Thyroid gland (tissue), 4 donors: ENCODE measurements at places on chromosomes 5 and 9. TPM values are rescaled to one million over a fixed set of nuclear protein-coding genes. Genes with fewer than 3 reads are reported as not detected.
A peak's percentile ranks its signal among the peaks of the same experiment; 100 is the strongest.

- no peak for DNase-seq
- no peaks in the 10 kb centered on the region for H3K4me1 ChIP-seq
- no peak overlapping the region for H3K27ac ChIP-seq
- no peaks in the 10 kb centered on the region for H3K27me3 ChIP-seq
- H3K36me3 ChIP-seq: no peaks in the 10 kb centered on the region
Observed at GRCh38 chr5:165173651-165174050, 1668.2 kb downstream of the MAT2B start.

DNA sequence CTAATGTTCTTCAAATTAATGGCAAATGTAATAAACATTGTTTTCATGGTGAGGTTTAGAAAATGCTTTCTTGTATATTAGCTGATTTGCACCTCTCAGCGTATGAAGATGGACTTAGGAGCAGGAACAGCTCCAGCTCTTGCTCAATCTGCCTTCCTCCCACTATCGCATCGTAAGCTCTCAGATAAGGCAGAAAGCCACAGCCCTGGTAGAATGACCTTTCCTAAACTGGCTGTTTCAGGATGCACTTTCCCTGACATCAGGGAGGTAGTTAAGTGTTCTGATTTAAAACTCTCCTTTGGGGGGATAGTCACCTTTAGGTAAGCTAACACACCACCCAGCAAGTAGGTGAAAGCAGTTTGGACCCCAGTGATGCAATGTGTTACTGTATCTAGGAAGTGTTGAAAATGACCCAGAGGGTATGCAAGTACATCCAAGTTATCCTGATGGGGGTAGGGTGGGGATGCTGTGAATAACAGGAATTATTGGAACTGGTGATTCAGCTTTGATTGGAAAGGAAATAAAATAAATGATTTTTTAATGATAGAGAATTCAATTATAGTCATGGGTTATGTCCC, 72.3 kb downstream of the LMNB1 start:
- no peaks in the 10 kb centered on the region for H3K27me3 ChIP-seq
- no peak for DNase-seq
- H3K4me1 ChIP-seq: peaks cover 4% of the 10 kb centered on the region

GRCh38 chr5:155595791-155596190, 582.2 kb downstream of the KIF4B start:
- no peak for DNase-seq
- H3K4me1 ChIP-seq: no peaks in the 10 kb centered on the region
- H3K27me3 ChIP-seq: no peaks in the 10 kb centered on the region

DNA sequence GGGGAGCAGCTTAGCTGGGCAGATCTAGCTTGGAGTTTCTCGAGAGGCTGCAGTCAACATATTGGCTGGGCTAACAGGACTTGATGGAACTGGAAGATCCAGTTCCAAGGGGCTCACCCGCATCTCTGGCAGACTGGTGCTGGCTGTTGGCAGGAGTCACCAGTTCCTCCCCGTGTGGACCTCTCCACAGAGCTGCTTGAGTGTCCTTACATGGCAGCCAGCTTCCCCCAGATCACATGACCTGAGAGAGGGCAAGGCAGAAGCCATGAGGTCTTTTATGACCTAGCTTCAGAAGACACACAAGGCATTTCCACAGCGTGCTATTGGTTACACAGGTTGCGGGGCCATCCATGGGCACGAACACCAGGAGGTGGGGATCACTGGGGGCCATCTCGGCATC, 26.4 kb upstream of the RXRA start:
- no peaks in the 10 kb centered on the region for H3K27me3 ChIP-seq
- peak; percentile 95 for DNase-seq
- peak overlapping the region; percentile 8 for H3K27ac ChIP-seq
- peaks cover 6% of the 10 kb centered on the region for H3K4me1 ChIP-seq

DNA sequence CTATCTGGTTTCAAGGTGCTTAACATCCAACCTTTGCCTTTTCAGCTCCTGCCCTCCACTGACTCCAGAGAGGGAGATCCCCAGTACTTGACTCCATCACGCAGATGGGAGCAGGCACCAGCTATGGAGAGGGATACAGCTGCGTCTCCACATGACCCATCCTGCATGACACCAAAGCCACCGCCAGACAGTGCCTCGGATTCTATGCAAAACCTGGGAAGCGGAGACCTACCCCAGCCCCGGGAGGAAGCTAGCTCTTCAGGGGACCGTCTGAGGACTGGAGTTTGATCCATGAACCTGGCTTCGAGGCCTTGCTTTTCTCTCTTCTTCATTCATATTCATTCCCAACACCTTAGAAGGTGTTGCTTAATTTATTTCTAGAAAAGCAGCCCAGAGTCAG, 24.8 kb downstream of the HRH2 start:
- H3K4me3 ChIP-seq: no peak overlapping the region
- no peaks in the 10 kb centered on the region for H3K27me3 ChIP-seq
- DNase-seq: no peak
- no peaks in the 10 kb centered on the region for H3K4me1 ChIP-seq
- no peaks in the 10 kb centered on the region for H3K36me3 ChIP-seq
- H3K27ac ChIP-seq: no peak overlapping the region

- DNase-seq: no peak
- no peaks in the 10 kb centered on the region for H3K4me1 ChIP-seq
- no peak overlapping the region for H3K4me3 ChIP-seq
- H3K36me3 ChIP-seq: no peaks in the 10 kb centered on the region
Observed at GRCh38 chr5:13945271-13945670, 783 bp upstream of the DNAH5 start.

DNA sequence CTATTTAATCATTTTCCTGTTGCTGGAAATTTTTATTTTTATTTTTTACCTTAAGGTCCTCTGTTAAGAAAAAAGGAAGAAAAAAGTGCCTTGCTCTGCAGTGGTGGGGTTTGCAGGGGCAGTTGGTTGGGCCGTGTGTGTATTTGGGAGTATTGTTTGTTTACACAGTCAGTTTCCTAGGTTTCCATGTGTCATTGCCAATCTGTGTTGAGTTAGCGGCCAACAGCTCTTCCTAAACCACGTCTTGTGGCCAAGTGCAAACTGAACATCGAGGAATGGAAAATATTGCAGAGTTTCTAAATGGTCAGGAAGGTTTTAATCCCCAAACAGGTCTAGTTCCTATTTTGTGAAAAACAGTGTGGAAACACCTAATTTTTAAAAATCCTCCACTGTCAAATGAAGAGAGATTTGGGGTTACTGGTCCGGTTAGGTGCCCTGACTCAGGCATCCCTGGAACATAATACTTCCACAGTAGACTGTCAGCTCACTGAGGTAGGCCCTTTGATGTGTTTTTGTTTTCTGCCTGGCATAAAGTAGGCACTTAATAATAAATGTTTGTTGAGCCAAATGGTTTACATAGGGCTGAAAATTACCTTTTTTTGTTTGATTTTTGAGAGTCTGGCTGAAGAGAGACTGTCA, 37.0 kb downstream of the MAMDC2 start:
- H3K27ac ChIP-seq: peak overlapping the region; percentile 1
- H3K27me3 ChIP-seq: no peaks in the 10 kb centered on the region
- H3K4me3 ChIP-seq: no peak overlapping the region
- H3K4me1 ChIP-seq: peaks cover 31% of the 10 kb centered on the region

- H3K4me1 ChIP-seq: peaks cover 67% of the 10 kb centered on the region
- H3K36me3 ChIP-seq: no peaks in the 10 kb centered on the region
- no peak for DNase-seq
- no peak overlapping the region for H3K4me3 ChIP-seq
- H3K27ac ChIP-seq: no peak overlapping the region
Observed at GRCh38 chr9:136533775-136534157, 12.1 kb downstream of the NOTCH1 start.

GRCh38 chr5:158907856-158908255, 191.9 kb downstream of the EBF1 start:
- H3K27ac ChIP-seq: no peak overlapping the region
- DNase-seq: no peak
- no peaks in the 10 kb centered on the region for H3K36me3 ChIP-seq
- no peak overlapping the region for H3K4me3 ChIP-seq
- H3K27me3 ChIP-seq: no peaks in the 10 kb centered on the region

DNA sequence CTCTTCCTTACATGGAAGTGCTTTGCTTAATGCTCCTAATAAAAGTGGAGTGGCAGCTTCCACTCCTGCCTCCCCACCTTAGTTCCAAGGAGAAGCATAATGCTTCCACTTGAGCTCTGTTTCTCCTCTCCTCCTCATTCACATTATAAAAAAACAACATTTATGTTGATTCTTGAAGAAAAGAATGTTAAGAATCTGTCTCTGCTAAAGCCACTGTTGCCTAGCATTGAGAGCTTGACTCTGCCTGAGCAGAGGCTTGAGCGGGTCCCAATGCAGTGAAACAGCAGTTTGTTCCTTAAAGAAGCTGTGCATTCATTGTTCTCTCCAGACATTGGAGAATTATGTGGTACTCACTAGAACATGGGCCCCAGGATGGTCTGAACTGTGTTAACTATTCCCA, 101.5 kb upstream of the GHR start:
- no peak for DNase-seq
- no peak overlapping the region for H3K27ac ChIP-seq
- H3K4me3 ChIP-seq: no peak overlapping the region

DNA sequence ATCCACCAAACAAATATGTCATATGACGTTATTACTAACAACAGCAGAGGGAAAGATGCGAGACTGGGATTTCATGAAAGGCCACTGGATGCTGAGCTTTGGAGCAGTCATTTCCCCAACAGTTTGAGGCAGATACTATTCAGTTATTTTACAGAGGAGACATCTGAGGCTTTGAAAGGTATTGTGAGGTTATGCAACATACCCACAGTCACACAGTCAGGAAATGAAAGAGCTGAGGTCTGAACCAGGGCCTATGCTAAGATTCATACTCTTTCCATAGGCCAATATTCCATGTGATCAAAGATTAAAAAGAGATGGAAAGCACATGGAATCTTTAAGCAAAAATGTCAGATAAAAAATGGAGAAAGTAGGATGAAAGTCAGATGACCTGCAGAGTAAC, 63.0 kb downstream of the LPAR1 start:
- no peaks in the 10 kb centered on the region for H3K27me3 ChIP-seq
- DNase-seq: no peak
- no peaks in the 10 kb centered on the region for H3K4me1 ChIP-seq
- H3K4me3 ChIP-seq: no peak overlapping the region
- H3K36me3 ChIP-seq: no peaks in the 10 kb centered on the region
- no peak overlapping the region for H3K27ac ChIP-seq

- no peaks in the 10 kb centered on the region for H3K36me3 ChIP-seq
- DNase-seq: no peak
- H3K27ac ChIP-seq: no peak overlapping the region
- peaks cover 25% of the 10 kb centered on the region for H3K4me1 ChIP-seq
- peaks cover 32% of the 10 kb centered on the region for H3K27me3 ChIP-seq
Observed at GRCh38 chr5:50965654-50966375, 299.4 kb downstream of the PARP8 start.

DNA sequence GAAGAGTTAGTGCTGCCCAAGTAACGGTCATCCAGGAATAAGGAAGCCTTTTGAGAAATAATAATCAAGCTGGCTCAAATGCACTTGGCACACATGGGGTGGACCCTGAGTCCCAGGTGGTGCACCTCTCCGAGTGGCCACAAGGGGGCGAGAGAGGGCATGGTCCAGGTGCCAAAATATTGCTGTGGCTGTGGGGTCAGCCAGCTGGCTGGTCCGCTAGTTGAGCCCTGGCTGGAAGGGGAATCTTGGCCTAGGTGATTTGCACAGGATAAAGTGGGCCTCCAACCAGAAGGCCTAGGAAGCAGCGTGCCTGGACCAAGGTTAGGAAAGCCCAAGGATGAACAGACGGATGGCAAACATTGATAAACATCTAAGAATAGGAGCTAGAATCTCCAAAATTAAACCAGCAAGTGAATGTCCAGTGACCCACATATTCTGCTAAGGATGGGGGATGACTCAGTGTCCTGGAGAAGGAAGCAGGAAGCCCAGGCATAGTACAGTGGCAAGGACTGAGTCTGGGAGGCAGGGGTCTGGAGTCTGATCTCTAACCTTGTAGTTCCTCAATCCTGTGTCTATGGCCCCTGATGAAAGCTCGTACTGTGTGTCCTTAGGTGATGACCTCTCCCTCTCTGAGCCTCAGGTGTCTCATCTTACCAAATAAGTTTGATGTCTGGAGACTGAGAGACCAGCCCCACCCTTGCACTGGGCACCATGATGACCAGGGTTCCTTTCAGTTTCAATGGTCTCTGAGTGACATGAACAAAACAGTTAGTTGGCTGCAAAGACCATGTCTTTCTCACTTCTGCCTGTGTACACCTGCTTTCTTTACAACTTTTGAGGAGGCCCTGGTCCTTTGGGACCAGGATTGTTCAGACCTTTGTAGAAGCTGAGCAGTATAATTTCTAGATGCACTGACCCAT, 19.2 kb upstream of the SHB start:
- no peaks in the 10 kb centered on the region for H3K36me3 ChIP-seq
- H3K4me3 ChIP-seq: no peak overlapping the region
- peak; percentile 73 for DNase-seq
- no peaks in the 10 kb centered on the region for H3K4me1 ChIP-seq
- no peaks in the 10 kb centered on the region for H3K27me3 ChIP-seq
- no peak overlapping the region for H3K27ac ChIP-seq

DNA sequence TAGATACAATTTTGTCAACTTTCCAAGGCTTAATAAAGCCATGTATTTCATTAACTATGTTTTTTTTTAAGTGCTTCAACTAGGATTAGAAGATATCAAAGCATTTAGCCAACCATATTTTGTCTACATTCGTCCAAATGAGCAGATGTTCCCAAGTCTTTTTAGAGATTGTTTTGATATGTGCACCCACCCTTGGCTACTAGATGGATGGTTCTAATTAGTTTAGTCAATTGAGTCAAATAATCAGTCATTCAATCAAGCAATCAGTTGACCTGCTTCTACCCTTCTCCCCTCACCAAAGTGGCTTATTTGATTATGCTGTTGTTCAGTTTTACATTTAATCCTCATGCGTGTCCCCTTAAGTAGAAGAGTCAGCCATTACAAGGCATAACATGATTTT, 319.5 kb upstream of the TNC start:
- DNase-seq: no peak
- H3K4me1 ChIP-seq: no peaks in the 10 kb centered on the region
- H3K27me3 ChIP-seq: no peaks in the 10 kb centered on the region
- no peak overlapping the region for H3K27ac ChIP-seq
- H3K36me3 ChIP-seq: no peaks in the 10 kb centered on the region

- no peak overlapping the region for H3K4me3 ChIP-seq
- H3K4me1 ChIP-seq: no peaks in the 10 kb centered on the region
- H3K27me3 ChIP-seq: no peaks in the 10 kb centered on the region
- no peaks in the 10 kb centered on the region for H3K36me3 ChIP-seq
- DNase-seq: no peak
- no peak overlapping the region for H3K27ac ChIP-seq
Observed at GRCh38 chr5:110634475-110634874, 92.0 kb downstream of the TMEM232 start.

- DNase-seq: no peak
- peaks cover 4% of the 10 kb centered on the region for H3K4me1 ChIP-seq
- no peak overlapping the region for H3K27ac ChIP-seq
- no peaks in the 10 kb centered on the region for H3K27me3 ChIP-seq
Observed at GRCh38 chr5:61653807-61654580, 321.9 kb downstream of the ZSWIM6 start.

- H3K27ac ChIP-seq: peak overlapping the region; percentile 94
- H3K36me3 ChIP-seq: no peaks in the 10 kb centered on the region
- no peaks in the 10 kb centered on the region for H3K27me3 ChIP-seq
- H3K4me1 ChIP-seq: peaks cover 34% of the 10 kb centered on the region
- H3K4me3 ChIP-seq: peak overlapping the region; percentile 56
Observed at GRCh38 chr9:20684875-20685696, 1.0 kb downstream of the FOCAD start.

The CCNJL gene
- 11.8 TPM for total RNA-seq

The PRRC2B gene
- 109 TPM for total RNA-seq

The GLIPR2 gene
- 24.3 TPM for total RNA-seq

The ADAMTS13 gene
- total RNA-seq: 1.5 TPM

The TRIM32 gene
- total RNA-seq: 20.2 TPM

The OR4F3 gene
- 0.45 TPM for total RNA-seq

The PCDHGA12 gene
- total RNA-seq: 13.5 TPM

The ADRA1B gene
- 3.2 TPM for total RNA-seq
